ENCODE measurements at places on chromosomes 6 and 20. TPM values are rescaled to one million over a fixed set of nuclear protein-coding genes. Genes with fewer than 3 reads are reported as not detected.
A peak's percentile ranks its signal among the peaks of the same experiment; 100 is the strongest.

GRCh38 chr6:7629321-7629720, 39.3 kb downstream of the SNRNP48 start:
- no peak for DNase-seq

- no peak for DNase-seq
Measured at GRCh38 chr6:125678601-125679000, 70.8 kb upstream of the HEY2 start.

DNA sequence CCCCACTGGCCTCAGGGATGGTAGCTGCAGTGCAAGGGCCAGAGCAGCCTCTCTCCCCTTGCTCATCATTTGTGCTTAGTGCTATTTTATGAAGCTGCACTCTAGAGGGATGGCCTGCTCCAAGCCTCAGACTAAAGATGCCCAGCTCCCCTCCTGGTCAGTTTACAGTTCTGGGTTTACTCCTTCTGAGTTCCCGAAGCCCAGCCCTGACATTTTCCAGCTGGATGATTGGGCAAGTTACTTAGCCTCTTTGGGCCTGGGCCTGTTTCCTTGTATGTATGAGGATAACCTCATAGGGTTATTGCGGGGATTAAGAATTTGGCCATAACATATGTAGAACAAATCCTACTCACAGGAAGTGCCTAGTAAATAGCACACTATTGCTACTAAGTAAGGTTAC, 31.8 kb upstream of the EMILIN3 start:
- DNase-seq, result no peak

GRCh38 chr20:38300438-38300837, 3.5 kb upstream of the BPI start:
- DNase-seq, result no peak

- DNase-seq, result no peak
Measured at GRCh38 chr20:38266426-38266825, 5.9 kb upstream of the KIAA1755 start.

DNA sequence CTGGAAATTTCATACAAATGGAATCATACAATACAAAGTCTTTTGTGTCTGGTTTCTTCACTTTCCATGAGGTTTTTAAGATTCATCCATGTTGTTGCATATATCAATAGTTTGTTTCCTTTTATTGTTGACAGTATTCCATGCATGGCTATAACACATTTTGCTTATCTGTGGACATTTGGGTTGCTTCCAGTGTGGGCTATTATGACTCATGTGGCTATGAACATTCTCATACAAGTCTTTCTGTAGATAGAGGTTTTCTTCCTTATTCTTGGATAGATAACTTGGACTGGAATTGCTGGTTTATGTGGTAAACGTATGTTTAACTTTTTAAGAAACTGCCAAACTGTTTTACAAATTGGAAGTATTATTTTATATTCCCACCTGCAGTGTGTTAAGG, 30.0 kb upstream of the KIF6 start:
- no peak for DNase-seq

- DNase-seq, result no peak
Measured at GRCh38 chr6:169833258-169833794, 81.9 kb downstream of the ERMARD start.

DNA sequence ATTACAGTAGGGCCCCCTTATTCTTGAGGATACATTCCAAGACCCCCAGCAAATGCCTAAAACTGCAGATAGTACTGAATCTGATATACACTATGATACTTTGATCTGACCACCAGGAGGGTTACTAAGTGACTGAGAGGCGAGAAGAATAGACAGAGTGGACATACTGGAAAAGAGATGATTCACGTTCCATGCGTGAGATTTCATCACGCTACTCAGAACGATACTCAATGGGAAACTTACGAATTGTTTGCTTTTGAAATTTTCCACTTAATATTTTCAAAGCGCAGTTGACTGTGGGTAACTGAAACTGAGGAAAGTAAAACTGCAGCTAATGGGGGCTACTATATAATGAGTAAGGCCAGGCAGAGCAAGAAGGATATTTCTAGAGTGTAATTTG, 60.8 kb downstream of the STX11 start:
- DNase-seq, result no peak

DNA sequence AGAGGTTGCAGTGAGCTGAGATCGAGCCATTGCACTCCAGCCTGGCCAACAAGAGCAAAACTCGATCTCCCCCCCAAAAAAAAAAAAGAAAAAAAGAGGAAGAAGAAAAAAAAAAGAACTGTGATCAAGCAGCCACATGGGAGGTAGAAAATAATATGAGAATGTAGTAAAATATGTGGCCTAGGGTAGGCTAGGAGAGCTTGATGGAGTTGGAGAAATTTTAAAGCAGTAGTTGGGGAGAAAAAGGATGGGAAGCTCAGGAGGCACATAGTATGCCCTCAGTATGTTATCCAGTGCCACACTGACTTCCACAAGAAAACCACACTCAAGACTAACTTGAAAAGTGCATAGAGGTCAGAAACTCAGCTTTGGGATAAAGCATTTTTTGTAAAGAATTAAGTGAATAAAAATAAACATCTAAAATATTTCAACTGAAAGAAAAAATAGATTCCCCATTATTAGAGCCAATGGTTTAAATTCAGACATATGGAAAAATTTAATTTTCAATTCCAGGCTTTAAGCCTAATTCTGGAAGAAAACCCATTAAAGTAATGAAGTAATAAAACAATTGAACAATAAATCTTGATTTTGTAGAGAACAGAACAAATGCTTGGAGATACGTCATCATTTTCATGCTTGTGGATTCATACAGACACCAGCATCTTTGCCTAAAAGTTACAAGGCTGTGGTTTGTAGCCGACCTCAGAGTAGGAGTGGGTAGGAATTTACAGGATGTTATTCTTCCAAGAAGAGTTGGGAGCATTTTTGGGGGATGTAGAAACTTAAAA, 34.7 kb downstream of the PLEKHG1 start:
- no peak for DNase-seq

DNA sequence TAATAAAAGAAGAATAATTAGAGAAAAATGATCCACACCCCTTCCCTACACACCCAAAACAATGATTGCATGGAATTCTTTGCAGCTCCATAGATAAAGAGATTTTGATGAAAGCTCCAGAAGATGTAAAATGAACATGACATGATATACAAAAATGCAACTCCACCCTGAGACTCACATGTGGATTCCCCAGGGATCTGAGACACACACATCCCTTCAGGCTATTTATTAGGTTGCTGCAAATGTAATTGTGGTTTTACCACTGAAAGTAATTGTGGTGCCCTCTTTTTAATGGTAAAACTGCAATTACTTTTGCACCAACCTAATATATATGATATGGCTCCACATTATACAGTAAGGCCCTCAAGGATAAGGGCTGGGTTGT, 40.4 kb upstream of the TBC1D7 start:
- no peak for DNase-seq

DNA sequence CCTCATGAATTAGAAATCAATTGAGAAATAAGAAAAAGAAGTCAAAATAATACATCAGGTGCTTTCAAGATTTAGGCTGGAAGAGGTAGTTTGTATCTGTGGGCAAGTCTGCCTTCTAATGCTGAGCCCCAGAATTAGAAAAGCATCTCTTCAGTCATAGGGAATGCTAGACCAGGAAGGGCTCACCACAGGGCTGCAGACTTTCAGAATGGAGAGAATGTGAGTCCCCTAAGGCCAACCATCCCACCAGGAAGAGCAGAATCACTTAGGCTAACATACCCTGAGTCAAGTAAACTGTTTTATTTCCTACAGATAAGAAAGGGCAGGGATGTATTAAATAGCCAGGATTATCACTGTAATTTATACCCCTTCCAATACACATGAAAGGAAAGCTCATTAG, 510.2 kb downstream of the RNF144B start:
- no peak for DNase-seq

GRCh38 chr6:47634210-47635047, 64.0 kb upstream of the ADGRF4 start:
- no peak for DNase-seq

GRCh38 chr6:3353939-3354338, 95.2 kb downstream of the PSMG4 start:
- no peak for DNase-seq

DNA sequence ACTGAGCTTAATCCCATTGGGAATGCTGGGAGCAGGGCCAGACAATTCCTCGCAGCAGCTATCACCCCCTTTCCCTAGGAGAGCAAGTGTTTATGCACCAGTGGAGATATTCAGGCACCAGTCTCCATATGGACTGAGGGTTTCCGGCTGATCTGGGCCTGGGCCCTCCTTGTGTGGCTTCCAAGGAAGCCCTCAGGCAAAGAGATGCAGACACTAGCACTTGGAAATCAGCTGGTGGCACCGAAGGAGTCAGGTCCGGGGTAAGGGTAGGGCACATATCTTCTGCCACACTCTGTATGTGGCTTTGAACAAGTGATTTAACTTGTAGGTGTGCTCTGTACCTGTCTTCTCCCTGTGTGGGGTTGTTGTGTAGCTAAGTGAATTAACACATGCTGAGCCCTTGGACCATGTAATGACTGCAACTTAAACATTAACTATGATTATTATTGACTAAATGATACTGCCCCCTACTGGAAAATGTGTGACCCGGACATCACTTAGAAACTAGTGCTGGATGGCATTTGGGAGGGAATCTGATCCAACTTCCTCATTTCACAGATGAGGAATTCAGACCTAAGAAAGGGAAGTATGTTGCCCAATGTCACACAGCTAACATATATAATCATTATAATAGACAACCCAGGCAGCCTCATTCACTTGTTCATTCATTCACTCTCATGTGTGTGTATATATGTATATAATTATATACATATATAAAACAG, 19.3 kb upstream of the WFDC2 start:
- DNase-seq, result peak; percentile 24

DNA sequence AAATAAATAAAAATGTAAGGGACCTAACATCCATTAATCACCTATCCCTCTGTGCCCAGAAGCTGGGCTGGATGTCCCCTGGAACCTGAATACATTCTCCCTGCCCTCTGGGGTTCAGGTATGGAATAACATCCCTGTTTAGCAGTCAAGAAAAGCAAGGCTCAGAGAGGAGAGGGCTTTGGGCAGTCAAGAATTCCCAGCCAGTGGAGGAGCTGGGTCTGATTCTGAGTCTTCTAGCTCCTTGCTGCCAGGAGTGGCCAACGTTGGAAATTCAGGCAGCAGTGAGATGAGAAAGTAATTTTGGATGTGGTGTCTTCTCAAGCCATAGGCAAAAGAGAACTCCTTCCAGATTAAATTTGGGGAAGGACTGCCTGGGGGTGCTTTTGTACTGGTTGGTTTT, 42.6 kb upstream of the ZNFX1 start:
- DNase-seq, result no peak

- DNase-seq, result no peak
Measured at GRCh38 chr6:18269717-18270116, 5.4 kb upstream of the DEK start.

- DNase-seq, result peak; percentile 91
Measured at GRCh38 chr6:18264219-18264922, at the start of gene DEK. DEK (minus strand) TSS chr6:18264530; CDS start chr6:18263987, 543 bp downstream.

- DNase-seq, result peak; percentile 73
Measured at GRCh38 chr6:25007269-25007699, 71.5 kb upstream of the RIPOR2 start.

- DNase-seq, result no peak
Measured at GRCh38 chr6:81575442-81575841, 177.0 kb downstream of the TENT5A start.

GRCh38 chr20:2911200-2911599, 37.9 kb downstream of the PTPRA start:
- DNase-seq, result no peak

DNA sequence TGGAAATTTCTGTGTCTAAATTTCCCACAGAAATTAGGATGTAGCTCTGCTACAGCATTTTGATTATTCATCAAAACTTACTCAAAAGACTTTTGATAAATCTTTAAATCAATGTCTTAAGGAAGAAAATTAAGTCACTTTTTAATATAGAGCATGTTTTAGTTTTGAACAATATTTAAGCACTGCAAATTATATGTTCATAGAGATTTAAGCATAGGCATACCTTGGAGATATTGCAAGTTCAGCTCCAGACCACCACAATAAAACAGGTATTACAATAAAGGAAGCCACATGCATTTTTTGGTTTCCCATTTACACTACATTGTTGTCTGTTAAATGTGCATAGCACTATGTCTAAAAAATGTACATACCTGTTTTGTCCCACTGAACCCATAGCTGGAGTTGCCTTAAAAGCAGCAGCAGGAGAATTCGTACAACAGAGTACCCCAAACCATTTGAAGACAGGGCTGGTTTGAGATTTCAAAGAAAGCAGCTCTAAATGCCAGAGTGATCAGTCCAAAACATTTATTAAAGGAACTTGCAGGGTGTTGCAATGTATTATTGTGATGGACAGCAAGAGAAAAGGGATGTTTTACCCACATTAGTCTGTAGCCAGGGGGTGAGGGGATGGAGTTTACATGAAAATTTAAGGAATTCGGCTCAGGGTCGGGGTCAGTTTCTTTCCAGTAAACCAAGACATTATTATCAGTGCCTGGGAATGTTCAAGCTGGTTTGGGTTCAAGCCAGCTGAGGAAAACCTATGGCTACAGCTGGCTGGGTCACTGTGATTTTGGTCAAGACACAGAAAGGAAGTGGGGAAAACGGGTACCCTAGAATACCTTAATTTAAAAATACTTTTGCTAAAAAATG, 6.3 kb upstream of the LOC128125822 start:
- DNase-seq, result no peak

- no peak for DNase-seq
Measured at GRCh38 chr6:104095661-104096416, 763.9 kb downstream of the HACE1 start.

- no peak for DNase-seq
Measured at GRCh38 chr6:9783567-9783966, 631.3 kb downstream of the TFAP2A start.

GRCh38 chr6:26141378-26141904, 54.2 kb downstream of the HFE start:
- DNase-seq, result no peak

Gene SMAP1
- 24.8 TPM for total RNA-seq

Gene COL11A2
- total RNA-seq, result 1.9 TPM

Gene RCAN2
- total RNA-seq, result 0.91 TPM

Gene ANGPT4
- total RNA-seq, result not detected

Gene GGTLC1
- not detected for total RNA-seq

Gene DEFB126
- total RNA-seq, result not detected

Gene DNMT3B
- total RNA-seq, result 1.6 TPM

Gene LSM2
- total RNA-seq, result 124 TPM

Gene FBXO5
- total RNA-seq, result 48.7 TPM

Gene OR2B6
- not detected for total RNA-seq

Gene NCR2
- not detected for total RNA-seq

Gene PRPF6
- total RNA-seq, result 67.0 TPM

Gene HSPA12B
- not detected for total RNA-seq

Gene ESR1
- 0.04 TPM for total RNA-seq

Gene SAMD10
- total RNA-seq, result 25.4 TPM
